ENCODE measurements at places on chromosomes 1 and 21.

DNA sequence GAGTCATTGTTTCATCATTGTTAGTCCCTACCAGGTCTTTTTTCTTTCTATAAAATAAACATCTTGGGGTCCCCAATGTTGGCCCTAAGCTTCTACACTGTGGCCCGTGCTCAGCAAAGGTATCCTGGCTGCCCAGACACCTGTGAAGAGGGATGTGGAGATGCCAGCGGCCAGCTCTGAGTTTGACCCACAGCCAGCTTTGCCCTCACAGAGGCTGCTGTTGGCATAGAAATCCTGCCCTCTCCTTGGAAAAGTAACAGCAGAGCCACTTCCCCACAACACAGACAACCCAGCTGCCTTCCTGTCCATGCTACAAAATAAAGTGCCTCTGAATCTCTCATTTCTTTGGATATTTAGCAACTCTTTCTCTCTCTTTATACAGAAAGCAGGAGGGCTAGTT, 6.0 kb downstream of the TRIM62 start:
- DNase-seq = no peak

DNA sequence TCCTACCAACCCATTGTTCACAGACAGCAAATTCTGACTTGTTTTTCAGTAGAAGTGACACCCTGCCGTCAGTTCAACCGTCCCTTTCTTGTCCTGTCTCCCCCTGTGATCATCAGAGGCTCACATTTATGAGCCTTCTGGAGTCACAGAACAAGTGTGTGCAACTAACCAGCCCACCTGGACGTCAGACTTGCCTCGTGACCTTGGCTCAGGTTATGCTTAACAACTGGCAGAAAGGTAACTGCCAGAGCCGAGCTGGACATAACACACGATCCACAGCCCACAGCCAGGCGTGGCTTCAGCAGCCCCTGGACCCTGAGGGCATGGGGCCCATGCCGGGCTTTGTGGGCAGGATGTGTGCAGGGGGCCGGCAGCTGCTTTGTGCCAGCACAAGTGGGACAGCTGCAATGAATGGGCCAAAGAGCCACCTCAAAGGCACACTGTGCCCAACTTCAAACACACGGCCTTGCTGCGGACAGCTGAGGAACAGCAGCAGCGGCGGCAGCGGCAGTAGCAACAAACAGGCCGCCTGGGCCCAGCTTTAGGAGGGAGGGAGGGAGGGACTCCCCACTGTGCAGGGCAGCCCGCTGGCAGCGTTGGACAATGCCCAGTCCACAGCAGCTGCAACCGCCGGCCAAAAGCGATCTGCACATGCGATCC, 103.9 kb downstream of the ZBTB18 start:
- DNase-seq = no peak

GRCh38 chr1:10160907-10161490, 49.4 kb upstream of the KIF1B start:
- no peak for DNase-seq

DNA sequence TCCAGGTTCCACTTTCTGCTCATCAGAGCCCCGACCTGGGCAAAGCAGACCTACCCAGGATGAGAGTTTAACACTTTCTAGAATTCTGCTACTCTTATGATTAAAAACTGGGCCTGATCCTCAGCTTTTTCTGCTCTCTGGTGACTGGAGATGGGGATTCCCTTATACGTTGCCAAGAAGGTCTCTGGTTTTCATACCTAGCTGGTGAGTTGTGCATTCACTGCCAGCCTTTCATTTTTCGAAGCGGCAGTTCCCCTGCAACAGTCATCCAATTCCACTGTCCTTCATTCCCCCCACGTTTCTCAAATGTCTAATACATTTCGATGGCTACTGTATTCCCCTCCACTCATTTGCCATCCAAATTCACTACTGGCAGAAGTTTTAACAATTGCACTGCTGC, 135.3 kb downstream of the ADSS2 start:
- no peak for DNase-seq

DNA sequence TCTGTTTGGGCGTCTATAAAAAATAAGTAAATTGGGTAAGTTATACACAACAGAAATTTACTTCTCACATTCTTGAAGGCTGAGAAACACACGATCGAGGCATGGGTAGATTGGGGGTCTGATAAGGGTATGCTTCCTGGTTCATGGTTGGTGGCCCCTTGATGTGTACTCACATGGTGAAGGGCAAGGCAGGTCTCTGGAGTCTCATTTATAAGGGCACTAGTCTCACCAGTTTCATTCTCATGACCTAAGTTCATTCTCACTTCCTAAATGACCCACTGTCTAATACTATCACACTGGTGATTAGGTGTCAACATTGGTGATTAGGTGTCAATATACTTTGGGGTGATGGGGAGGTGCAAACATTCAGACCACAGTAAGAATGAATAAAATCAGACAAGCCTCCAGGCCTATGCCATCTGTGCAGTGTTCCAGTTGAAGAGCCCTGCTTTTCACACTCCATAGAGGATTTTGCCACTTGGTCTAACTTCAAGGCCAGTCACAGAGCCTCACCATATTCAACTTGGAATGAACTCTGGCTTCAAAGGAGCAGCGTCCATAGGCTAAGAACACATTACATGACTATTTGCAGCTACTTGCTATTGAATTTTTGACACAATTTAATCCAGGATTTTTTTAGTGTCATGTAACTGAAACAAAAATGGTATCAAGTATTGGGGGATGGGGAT, 2.5 kb upstream of the GBP4 start:
- no peak for DNase-seq

GRCh38 chr1:7383671-7384520, 387.2 kb upstream of the VAMP3 start:
- DNase-seq = no peak

DNA sequence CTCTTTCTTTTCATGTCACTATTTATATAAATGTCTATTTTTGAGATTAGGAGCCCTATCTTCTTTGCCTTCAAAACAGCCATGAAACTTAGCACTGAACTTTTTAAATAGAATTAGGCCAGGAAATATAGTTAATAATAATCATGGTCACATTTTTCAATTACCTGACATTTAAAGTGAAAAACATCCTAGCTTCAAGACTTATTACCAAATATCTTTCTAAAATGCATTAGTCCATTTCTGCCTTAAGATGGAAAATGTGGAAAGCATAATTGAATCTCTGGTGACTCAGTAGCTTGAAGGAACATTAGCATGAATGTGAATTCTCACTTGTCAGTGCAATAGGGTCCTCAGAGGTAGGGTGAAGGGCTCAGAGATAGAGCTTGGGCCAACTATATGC, 18.7 kb upstream of the RGS4 start:
- no peak for DNase-seq

DNA sequence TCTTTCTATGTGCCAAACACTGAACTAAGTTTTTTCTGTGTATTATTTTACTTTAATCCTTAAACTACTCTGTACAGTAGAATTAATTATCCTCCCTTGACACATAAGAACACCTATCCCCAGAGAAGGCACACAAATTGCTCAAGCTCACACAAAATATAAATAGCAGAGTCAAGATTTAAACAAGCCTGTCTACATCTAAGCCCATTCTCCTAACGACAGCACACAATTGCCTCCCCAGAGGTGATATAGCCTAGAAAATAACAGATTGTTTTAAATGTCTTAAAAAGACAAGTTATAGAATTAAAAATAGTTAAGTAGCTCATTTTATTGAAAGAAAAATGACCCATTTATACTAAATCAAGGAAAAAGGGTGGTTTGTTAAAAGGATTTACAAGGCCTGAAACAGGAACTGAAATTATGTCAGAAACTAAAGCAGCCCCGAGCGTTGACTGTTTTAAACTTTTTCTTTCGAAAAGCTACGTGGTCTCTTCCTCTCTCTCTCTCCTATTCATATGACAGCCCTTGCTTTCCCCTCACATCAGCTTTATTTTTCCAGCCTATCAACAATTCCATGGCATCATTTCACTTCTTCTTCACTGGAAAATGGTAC, 30.5 kb downstream of the TNFSF18 start:
- no peak for DNase-seq

DNA sequence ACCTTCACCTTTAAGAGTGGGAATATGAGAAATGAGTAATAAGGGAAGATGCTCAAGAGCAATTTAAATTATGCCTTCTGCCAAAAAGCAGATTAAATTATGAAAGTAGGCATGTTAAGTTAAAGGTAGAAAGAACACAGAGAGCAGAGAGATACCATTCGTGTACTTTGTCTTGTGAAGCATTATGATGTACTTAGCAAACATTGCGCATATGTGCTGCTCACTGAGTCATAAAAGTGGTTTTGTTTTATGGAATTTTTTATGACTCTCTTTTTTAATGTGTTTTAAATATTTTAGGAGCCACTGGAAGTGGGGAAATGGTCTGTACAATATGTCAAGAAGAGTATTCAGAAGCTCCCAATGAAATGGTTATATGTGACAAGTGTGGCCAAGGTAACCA, 35.3 kb downstream of the MTF2 start:
- no peak for DNase-seq

GRCh38 chr21:35491920-35492678, 443.0 kb upstream of the RUNX1 start:
- DNase-seq = no peak

- no peak for DNase-seq
Observed at GRCh38 chr21:27975514-27975913, 1008.6 kb upstream of the ADAMTS5 start.

DNA sequence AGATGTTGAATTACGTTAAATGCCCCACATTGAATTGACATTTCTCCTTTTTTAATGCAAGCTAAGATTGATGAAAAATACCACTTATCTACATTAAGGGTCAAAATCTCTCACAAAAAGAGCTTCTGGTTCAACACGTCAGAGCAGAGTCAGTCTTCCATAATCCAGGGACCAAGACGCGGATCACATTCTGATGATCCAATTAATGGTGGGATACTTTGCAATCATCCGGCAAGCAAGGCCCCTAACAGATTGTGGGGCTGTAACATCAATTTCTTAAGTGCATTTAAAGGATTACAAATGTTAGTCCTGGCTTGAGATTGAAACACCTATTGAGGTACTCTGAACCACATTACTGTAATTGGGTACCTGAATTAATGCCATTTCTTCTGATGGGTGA, 120.2 kb upstream of the ESRRG start:
- DNase-seq = no peak

DNA sequence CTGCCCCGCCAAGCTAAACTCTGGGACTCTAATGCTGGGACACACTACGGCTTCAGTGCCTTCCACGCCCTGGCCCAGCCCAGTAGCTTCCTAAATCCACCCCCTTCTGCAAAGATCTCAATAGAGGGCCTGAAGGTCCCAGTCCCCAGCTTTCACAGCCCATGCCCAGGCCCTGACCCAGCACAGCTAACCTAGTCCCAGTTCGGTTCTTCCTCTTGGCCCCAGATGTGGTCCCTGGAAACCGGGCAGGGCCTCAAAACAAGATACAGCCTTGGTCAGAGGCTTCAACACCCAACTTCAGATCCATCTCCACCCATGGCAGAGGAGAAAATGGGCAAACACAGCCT, 646 bp upstream of the PDZK1IP1 start:
- no peak for DNase-seq

DNA sequence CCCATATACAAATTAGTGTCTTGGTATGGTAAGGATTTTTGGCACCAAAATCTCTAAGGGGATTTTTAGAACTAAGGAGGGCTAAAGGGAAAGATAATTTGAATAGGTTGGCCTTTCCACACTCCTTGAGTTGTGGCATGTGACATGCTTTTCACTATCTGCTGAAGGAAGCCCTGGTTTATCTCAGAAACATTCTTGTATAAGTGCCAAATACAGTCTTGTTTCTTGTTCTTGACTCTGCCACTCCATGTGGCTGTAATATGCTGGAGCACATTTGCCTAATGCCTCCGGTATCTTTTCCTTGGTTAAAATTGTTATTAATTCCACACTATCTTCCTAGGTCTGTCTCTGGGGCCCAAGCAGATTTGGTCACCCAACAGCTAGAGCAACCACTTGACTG, 457.0 kb downstream of the USP25 start:
- DNase-seq = no peak

DNA sequence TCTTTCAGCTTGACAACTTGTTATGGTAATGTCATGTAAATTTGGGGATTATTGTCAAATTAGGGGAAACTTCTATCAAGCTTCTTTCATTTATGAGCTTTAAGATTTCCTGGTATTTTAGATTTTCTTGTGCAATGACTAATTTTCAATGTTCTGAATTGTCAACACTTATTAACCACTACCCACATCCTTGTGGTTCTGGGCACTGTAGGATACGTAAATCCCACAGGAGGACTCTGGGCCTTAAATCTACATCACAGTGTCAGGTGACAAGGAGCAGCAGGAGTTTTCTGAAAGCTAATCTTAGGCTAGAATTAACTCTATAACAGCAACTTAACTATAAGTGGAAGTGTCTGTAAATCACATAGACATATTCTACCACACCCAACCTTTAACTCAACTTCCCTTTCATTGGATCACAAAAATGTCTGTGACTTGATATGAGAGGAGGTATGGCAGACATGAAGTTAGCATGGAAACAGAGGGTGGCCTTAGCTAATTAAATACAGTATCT, 397.7 kb downstream of the HLX start:
- DNase-seq = no peak

DNA sequence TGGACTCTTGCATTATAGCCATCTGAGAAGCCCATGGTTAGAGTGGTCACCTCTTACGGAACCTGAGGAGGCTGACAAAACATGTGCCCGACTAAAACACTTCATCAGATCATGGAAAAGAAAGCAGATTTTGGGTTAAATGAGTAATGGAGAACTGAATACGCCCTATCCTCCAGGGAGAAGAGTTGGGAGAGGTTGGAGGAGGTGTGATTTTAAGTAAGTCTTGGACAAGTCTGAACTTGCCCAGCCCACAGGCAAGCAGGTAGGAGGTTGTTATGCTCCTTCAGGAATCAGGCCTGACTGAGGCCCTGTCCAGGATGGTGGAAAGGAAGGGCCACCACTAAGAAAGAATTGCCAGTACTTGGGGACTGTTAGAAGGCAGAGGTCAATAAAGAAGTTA, 255.8 kb downstream of the TGFB2 start:
- no peak for DNase-seq

GRCh38 chr1:152884966-152885624, 7.0 kb downstream of the SMCP start:
- DNase-seq = no peak

DNA sequence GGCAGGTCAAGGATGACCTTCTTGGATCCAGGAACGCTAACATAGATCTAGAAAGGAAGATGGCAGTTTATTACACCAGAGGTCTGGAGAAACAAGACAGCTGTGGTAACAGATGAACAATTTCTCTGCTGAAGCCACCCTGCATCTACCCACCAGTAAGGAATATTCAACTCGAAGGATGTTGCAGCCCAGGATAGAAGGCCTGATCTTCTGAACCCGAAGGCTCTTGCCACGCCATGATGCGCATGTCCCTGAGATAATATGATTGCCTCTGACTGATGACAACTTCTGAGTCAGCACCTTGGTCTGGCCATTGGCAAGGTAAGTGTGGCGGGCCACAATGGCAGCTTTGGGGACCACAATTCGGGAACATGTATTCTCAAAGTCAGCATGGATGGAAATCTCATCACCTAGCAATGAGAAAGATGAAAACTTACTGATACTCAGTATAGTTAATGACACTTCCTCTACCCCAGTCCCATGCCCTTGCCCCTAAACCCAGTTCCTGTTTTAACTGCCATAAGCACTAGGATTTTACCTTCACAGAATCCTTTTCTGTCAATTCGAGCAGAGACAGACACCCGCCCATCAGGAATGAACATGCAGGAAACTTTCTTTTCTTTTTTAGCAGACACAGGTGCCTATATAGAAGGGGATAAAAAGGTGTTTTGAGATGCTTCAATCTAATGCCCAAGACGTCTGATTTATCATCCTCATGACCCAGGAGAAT, 1.8 kb downstream of the TXNIP start:
- no peak for DNase-seq

Data from activated CD8-positive, alpha-beta memory T cell treated with anti-CD3 and anti-CD28 coated beads for 1 hour (primary cell).